ENCODE measurements at places on chromosomes 6 and 20. TPM values are rescaled to one million over a fixed set of nuclear protein-coding genes. Genes with fewer than 3 reads are reported as not detected.

DNA sequence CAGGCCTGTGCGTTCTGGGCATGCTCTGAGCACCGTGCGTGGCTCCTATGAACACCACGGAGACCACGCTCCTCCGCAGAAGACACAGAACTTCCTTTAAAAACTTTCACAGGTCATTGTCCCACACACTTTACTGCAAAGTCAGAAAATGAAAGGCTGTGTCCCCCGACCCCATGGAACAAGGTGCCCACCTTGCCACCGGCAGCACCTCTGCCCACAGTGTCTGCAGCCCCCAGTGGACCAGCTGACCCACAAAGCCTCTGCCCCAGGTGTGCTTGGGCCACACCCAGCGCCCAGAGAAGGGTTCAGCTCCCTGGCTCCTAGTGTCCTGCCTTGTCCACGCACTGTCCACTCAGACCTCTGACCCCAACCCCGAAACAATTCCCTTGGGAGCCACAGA is 8.7 kb downstream of the TAF4 start:
- no peak for DNase-seq

GRCh38 chr6:112036088-112036637 is 17.7 kb upstream of the CCN6 start:
- DNase-seq: no peak

DNA sequence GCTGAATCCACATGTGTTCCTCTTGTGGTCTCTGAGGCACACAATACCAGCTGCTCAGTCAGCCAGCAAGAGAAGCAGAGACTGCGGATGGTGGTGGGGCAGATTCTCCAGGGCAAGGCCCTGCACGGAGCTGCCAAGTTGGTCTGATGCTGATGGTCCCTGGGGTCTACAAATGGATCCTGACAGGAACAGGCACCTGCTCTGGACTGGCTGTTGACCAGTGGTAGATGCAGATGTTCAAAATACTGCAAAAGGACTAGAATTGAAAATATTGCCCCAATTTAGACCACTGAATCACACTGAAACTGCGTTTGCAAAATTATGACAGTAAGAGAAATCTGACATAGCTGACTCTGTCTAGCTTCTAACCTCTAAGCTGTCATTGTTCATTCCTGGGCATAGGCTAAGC is 29.6 kb upstream of the TUBB2A start:
- no peak for DNase-seq

DNA sequence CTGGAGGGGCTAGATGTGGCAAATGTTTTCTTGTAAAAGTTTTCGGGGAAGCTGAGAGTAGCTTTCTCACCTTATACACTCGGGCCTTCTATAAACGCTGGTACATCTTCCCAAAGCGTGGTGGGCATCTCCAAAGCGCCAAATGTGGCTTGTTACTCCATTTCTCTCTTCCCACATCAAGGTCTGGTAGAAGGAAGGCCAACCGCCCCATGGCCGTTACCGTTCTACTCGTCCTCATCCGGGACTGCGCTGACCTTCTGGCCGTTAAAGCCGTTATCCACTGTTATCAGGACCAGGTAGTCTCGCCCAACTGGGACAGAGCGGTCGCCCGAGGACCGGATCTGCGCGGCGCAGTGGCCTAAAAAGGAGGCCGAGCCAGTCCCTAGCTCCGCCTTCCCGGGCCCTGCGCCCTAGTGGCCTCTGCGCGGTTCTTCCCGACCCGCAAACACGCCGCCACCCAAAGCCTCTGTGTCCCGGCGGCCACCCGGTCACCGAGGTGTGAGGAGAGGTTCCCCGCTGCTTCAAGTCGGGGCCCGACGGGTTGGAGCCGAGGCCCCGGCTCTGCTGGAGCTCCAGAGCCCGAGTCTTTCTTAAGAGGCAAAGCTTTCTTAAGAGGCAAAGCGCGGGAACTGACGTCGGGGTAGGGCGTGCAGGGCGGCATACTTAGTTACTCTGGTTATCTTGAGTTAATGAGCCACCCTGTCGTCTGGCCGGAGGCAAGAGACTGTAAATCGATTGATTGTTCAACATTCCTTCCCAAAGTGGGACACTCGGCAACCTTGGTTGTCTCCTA is 90.5 kb downstream of the GPX5 start:
- DNase-seq: no peak

Gene NKAPL
- polyA plus RNA-seq: 7.6 TPM
